Stimulated activated CD8-positive, alpha-beta memory T cell treated with anti-CD3 and anti-CD28 coated beads, Interleukin-7, amount 100 ng/mL, for 4 hours (primary cell): ENCODE measurements at places on chromosomes 1 and 21.

GRCh38 chr1:226575739-226576378 is 27.3 kb downstream of the STUM start:
- no peak for DNase-seq

GRCh38 chr1:227395426-227396028 is 77.2 kb upstream of the CDC42BPA start:
- no peak for DNase-seq

GRCh38 chr1:167483790-167484189 is 34.5 kb downstream of the CD247 start:
- no peak for DNase-seq

DNA sequence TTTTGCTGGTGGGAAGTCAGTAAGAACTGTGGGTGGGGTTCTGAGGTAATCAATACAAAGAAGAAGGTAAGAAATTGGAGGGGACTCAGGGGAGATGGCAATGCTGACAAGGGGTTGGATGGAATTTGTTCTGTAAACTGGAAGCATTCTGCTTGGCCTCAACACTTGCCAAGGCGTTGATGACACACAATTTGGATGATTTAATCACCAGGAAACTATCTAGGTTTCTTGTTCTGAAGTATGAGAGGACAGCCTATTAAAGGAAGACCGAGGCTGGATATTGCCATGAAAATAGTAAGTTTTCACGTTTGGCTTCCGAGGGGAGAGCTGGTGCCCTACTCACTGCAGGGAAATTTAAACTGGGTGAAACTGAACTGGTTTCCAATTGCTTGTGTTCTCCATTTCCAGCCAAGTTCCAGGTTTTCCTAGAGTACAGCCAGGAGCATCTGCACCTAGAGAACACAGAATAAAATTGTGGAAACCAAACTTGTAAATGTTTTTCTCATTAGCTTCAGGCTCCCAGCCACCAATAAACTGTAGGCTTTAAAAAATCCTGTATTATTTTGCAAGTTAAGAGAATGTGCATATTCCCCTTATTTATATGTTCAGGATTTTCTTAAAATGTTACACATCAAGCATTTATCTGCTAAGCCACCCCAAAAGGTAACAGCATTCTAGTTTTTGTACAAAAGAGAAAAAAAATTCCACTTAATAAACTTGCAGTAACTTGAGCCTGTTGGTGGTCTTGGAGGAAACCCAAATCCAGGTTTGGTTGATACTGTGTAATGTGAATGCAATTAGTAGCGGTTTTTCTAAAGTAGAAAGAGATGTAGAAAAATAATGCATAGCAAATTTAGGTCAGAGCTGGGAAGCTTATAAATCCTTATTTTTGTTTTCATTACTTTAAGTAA is 53.8 kb downstream of the ROR1 start:
- no peak for DNase-seq

DNA sequence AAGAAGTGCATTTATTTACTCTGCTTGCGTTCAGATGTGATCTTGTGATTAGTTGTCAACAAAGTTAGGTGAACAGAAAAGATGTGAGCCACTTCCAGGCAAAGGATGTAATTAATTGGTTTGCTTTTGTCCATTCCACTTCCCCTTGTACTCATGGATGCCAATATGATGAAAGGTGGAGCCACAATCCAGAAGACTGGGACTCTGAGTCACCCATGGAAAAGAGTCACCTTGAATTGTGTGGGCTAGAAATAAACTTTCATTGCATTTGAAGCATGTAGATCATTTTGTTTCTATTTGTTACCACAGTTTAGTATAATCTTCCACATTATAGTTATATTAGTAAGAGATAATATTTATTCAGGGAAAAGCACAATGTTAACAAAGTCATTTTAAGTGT is 684.2 kb downstream of the LTN1 start:
- DNase-seq = no peak

- no peak for DNase-seq
These were observed 3.5 kb upstream of the PIGV start for GRCh38 chr1:26784023-26784871.

GRCh38 chr1:66271904-66272254 is 262.1 kb upstream of the SGIP1 start:
- no peak for DNase-seq

DNA sequence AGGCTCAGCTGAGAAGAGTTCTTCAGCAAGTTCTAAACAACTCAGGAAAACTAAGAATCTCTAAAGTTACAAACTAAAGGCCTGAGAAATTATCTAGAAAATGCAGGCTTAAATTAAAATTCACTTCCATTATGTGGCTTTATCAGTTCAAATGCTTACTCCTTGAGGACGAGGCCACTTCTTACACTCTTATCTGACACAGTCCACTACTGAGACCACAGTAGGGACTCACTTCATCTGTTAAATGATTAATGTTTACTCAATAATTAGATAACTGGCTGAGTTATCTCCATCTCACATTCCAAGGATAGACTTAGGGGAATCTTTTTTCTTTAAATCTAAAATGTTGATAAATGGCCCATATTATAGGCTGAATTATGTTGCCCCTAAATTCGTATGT is 1.6 kb downstream of the C1orf141 start:
- DNase-seq = no peak

GRCh38 chr1:176768532-176768931 is 305.6 kb downstream of the PAPPA2 start:
- no peak for DNase-seq

DNA sequence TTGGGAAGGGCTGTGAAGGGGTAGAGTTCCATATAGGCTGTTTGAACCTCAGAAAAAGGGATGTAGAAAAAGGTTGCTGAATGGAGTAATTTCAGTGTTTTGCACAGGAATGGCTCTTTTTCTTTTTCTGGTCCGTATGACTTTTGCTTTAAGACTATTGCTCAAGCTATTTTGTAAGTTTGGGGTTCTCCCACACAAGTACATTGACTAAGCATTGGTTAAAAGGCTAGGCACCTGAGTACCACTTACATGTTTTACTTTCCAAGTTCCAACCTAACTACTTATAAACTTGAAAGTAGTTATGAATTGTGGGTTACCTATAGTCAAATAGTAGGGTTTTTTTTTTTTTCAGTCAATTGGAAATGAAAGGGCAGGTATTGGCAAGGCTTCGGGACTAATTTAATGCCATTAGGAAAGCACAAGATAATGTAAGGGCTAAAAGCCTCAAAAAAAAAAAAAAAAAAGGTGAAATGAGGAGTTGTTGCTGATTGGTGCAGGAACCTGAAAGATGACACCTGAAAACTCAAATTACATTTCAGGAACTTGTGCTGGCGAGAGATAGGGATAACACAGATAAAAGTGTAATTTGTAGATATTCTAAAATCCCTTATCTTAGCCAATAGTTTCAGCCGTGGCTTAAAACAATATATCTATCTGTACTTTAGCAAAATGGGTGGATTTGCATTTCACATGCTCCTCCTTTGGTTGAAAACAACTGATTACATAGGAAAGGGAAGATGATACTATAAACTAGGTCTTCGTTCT is 209.5 kb downstream of the RPS6KC1 start:
- DNase-seq = no peak
